ENCODE measurements at places on chromosomes 12 and 14.

GRCh38 chr14:61257469-61258057 is 23.6 kb downstream of the TMEM30B start:
- peak; percentile 49 for DNase-seq

DNA sequence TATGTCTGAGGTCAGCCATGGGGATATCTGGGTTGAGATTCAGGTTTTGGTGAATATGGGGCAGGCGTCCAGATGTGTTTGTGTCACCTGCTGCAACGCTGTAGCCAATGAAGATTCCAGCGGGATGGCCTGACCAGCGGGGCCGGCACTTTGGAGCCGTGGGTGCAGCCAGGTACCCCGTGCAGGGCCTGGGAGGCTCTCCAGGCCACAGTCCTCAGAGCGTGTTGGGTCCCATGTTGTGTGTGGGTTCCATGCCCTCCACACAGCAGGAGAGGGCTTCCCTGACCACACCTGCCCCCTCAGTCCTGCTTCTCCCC is 2.8 kb upstream of the TEX22 start:
- DNase-seq: no peak

DNA sequence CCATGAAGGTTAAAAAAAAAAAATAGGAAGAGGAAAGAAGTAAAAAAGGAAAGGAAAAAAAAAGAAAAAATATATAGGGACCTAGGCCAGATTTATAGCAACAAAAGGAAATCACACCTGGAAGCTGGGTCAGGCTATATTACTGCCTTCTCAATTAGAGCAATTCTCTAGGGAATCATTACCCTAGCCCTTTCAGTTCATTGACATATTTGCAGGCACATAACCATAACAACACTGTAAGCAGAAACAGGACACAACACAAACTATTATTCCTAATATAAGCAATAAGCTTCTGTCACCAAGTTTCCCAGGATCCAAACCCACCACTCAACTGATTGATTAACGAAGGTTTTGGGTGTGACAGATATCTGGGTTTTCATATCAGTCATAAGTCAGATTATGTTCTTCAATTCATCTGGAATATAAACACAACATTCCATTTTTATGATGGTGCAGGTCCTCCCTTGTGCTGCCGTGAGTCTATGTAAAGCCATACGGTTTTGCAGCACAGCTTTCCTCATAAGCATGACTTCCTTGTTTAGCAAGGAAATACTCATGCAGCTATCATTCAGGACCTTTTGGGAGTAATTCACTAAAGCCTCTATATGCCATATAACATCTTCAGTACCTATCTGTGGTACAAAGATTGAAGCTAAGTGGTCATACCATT is 4.2 kb downstream of the PCNX4 start:
- DNase-seq: no peak

- no peak for DNase-seq
Observed at GRCh38 chr14:41824441-41824840, 217.8 kb downstream of the LRFN5 start.

GRCh38 chr14:30525833-30526232 is 33.1 kb upstream of the G2E3 start:
- no peak for DNase-seq

GRCh38 chr12:119704065-119704747 is 36.3 kb downstream of the PRKAB1 start:
- no peak for DNase-seq

- no peak for DNase-seq
Observed at GRCh38 chr14:36001936-36002335, 174.6 kb downstream of the PTCSC3 start.

DNA sequence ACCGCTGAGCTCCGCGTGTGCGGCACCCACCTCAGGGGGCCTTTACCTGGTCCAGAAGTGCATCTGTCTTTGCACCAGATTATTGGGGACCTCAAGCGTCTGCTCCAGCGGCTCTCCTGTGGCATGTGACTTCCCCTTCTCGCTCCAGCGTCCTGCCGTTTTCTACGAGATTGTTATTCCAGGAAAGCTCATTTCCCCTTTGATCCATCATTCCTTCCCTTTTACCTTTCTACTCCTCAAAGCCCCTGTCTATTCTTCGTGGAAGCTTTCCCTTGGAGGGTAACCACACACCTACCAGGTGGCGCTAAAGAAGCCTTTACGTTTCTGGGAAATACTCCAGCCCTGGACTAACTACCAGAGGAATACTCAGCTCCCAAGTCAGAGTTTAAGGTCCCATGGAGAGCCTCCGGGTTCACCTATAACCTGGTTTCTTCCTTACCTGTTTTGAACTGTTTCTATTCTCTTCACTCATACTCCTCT is 1.5 kb downstream of the FKBP4 start:
- DNase-seq: no peak

Measured in NCI-H1092 (cell line).